Effector memory CD4-positive, alpha-beta T cell (primary cell): ENCODE measurements at places on chromosomes 5 and 9.

DNA sequence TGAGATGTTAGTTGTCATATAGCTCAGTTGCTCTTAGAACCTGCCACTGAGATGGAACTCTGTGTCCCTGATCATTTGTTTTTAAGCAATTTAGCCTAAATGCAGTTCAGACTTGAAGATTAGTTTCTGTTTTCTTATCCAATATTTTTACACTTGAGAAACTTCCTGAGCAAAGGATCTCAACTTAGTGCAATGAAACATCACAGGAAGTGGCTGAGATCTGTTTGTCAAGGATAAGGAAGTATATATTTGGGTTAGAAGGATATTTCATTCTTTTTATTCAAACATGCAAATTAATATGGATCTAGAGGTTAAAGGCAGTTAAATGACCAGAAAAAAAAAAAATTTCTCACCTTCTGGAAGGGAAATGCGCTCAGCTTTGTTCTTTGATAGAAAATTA is 19.7 kb upstream of the F2R start:
- DNase-seq = no peak
- no peak overlapping the region for H3K4me3 ChIP-seq
- H3K36me3 ChIP-seq = peaks cover 63% of the 10 kb centered on the region
- H3K27ac ChIP-seq = no peak overlapping the region
- no peaks in the 10 kb centered on the region for H3K4me1 ChIP-seq

DNA sequence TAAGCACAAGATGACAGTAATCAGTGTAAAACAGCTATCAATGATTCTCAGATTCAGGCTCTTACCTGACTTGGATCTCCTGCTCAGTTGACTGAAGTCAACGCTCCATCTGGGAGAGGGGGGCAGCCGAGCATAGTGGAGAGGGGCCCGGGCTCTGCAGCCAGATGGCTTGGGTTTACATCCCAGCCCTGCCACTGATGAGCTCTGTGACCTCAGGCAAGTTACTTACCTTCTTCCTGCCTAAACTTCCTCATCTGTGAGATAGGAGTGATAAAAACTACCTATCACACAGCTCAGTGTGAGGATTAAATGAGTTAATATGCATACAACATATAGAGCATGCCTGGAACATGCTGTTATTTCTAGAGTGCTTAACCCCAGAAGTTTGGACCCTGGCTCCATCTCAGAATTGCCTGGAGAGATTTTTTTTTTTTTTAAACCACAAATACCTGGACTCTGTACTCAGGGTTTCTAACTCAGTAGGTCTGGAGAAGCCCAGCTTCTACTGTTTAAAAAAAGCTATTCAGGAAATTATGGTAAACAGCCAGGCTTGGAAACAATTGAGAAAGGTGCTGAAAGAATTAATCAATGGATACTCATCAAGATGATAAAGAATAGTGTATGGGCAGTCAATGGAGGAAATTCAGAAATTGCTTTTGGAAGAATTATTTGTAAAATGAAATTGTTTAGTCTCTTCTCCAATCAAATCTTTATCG is 72.2 kb downstream of the ANKRD55 start:
- DNase-seq = no peak
- H3K27me3 ChIP-seq = no peaks in the 10 kb centered on the region
- H3K27ac ChIP-seq = peak overlapping the region; percentile 44
- H3K4me1 ChIP-seq = peaks cover 18% of the 10 kb centered on the region

DNA sequence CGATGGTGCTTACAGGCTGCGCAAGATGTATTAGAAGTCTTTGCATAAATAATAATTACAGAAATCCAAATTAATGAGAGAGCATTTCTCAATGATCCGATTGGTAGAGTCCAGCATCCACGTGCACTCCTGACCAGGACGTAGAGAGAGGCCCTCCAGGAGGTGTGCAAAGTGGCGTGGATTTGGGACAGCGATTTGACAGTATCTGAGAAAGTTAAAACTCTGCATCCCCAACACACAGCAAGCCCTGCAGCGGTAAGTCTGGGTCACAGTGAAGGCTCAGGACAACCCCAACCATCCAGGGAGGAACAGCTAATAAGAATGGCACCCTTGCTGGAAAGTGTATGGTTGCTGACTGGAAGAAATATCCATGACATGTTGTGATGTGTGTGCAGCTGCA is 180.2 kb downstream of the AUH start:
- peaks cover 8% of the 10 kb centered on the region for H3K4me1 ChIP-seq
- no peaks in the 10 kb centered on the region for H3K36me3 ChIP-seq
- H3K27me3 ChIP-seq = no peaks in the 10 kb centered on the region
- no peak overlapping the region for H3K4me3 ChIP-seq

DNA sequence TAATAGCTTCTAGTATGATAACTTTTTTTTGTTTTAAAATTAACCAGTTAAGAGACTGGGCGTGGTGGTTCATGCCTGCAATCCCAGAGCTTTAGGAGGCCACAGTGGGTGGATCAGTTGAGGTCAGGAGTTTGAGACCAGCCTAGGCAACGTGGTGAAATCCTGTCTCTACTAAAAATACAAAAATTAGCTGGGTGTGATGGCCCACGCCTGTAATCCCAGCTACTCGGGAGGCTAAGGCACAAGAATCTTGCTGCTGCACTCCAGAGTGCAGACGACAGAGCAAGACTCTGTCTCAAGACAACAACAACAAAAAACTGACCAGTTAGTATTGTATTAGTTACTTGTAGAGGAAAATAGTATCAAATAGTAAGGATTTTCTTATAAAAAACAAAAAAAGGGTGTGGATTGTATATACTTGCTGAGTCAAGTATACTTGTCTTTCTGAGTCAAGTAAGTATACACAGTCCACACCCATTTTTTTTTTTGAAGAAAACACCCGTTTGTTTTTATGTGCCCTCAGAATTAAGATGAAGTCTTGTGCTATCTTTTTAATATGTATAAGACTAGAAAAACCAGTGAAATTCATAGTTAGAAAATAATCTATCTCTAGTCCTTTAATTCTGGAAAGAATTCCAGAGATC is 25.3 kb downstream of the UBAP1 start:
- no peak for DNase-seq
- no peaks in the 10 kb centered on the region for H3K4me1 ChIP-seq
- H3K27ac ChIP-seq = no peak overlapping the region
- no peaks in the 10 kb centered on the region for H3K27me3 ChIP-seq
- H3K4me3 ChIP-seq = no peak overlapping the region

DNA sequence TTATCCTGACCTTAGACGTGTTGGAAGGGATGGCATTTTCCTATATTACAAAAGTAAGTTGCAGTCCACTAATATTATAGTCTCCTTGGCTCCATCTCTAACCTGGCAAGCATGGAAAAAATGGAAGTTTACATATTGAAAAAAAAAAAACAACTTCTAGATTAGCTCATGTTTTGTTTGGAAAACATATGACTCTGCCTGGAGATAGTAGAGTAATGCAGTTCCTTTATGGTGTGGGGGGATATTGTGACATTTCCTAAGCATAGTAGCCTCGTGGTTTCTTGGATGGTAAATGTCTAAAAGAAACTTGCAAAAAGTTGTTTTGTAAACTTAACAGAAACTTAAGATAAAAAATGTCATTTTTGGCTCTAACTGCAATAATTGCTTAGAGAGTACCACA is 244.4 kb upstream of the FBXL7 start:
- no peaks in the 10 kb centered on the region for H3K36me3 ChIP-seq
- no peak for DNase-seq
- no peaks in the 10 kb centered on the region for H3K4me1 ChIP-seq
- no peak overlapping the region for H3K4me3 ChIP-seq

GRCh38 chr9:105760053-105760452 is 65.7 kb downstream of the TMEM38B start:
- DNase-seq = no peak
- no peaks in the 10 kb centered on the region for H3K27me3 ChIP-seq
- no peak overlapping the region for H3K4me3 ChIP-seq

DNA sequence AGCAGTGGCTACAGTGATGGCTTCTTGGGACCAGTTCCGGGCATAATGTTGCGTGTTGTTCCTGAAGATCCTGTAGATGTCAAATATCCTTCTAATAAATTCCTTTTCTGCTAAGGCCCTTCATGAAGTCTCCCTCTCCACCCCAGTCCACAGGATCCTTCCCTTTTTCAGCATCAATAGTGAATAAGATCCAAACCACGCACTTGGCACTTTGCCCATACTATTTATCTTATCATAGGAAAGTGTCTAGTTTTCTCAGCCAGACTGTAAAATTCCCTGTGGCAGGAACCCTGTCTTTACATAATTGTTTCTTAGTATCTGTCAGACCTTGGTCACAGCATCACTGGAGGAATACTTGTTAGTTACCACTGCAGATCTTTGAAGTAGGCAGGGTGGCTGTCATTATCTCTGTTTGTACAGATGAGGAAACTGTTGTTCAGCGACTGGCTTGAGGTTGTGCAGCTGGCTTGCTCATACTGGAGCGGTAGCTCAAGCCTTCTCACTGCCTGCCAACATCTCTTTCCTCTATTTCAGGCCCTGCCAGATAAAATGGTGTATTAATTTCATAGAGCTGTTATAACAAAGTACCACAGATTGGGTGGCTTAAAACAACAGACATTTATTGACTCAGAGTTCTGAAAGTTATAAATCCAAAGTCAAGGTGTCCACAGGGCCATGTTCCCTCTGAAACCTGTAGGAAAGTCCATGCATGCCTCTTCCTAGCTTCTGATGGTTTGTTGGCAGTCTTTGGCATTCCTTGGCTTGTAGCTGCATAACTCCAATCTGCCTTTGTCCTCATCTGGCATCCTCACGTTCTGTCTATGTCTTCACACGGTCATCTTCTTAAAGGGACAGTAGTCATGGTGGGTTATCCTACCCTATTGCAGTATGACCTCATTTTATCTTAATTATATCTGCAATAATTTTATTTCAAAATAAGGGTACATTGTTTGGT is 33.5 kb upstream of the APC start:
- DNase-seq = no peak
- H3K4me1 ChIP-seq = peaks cover 7% of the 10 kb centered on the region
- no peaks in the 10 kb centered on the region for H3K36me3 ChIP-seq

DNA sequence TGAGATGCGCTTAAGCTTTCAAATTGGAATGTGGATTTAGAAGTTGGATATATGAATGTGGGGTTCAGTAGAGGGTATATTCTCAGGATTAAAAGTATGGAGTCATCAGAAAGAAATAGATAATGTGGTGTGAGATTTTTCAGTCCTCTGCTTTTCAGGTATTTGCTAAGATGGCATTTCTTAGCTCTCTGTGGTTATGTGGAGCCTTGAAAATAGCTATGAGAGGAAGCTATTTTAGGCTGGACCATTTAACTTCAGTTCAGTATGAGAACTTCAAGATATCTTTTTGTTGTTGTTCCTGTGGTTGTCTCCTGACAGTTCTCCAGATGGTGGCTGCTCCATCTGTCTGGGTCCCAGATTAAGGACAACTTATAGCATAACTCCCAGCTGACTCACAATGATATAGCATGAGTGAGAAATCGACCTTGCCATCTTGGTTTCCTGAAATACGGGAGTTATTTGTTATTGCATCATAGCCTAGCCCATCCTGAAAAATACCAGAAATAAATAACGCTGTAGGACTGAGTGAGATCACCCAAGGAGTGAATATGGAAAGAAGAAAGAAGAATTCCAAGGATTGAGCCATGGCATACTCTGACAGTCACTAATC is 461.5 kb downstream of the ANXA1 start:
- H3K36me3 ChIP-seq = no peaks in the 10 kb centered on the region
- no peaks in the 10 kb centered on the region for H3K27me3 ChIP-seq
- H3K4me1 ChIP-seq = no peaks in the 10 kb centered on the region
- DNase-seq = no peak
- H3K4me3 ChIP-seq = no peak overlapping the region

GRCh38 chr9:108081112-108081511 is 591.5 kb upstream of the KLF4 start:
- no peaks in the 10 kb centered on the region for H3K4me1 ChIP-seq
- H3K36me3 ChIP-seq = no peaks in the 10 kb centered on the region
- H3K27me3 ChIP-seq = no peaks in the 10 kb centered on the region
- no peak for DNase-seq
- no peak overlapping the region for H3K27ac ChIP-seq

GRCh38 chr5:75355236-75355635 is 18.2 kb downstream of the HMGCR start:
- no peak overlapping the region for H3K4me3 ChIP-seq
- H3K27me3 ChIP-seq = no peaks in the 10 kb centered on the region
- DNase-seq = no peak
- H3K27ac ChIP-seq = no peak overlapping the region
- H3K36me3 ChIP-seq = peaks cover 74% of the 10 kb centered on the region

- H3K4me1 ChIP-seq = no peaks in the 10 kb centered on the region
- DNase-seq = no peak
- no peaks in the 10 kb centered on the region for H3K27me3 ChIP-seq
- no peak overlapping the region for H3K27ac ChIP-seq
- H3K36me3 ChIP-seq = no peaks in the 10 kb centered on the region
Observed at GRCh38 chr5:167644619-167645018, 646.8 kb upstream of the WWC1 start.

DNA sequence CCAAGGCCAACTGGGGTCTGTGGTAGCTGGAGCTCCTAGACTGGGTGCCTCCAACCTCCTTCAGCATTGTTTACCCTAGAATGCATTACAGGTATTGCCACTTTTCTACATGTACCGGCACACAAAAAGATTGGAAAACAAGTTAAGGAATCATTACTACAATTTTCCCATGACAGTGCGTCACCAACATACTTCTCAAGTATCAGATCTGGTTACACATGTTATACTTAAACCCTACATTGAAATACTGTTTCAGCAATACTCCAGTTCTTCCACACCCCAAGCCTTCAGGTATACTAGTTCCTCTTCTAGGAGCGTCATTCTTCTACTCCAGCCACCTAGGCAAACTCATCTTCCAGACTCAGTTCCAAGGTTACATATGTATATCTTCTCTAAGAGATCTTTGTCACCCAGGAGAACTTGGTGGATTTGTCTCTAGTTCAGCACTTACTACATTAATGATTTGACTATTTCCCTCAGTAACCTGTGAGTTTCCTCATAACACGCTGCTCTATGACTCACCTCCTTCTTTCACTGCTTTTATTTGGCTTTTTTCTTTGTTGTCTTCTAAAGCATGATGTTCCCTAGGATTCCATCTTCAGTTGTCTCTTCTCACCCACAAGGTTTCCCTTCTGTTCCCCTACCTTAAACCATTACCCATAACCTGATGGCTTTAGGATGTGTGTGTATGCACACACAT is 217.0 kb downstream of the AP3B1 start:
- H3K4me1 ChIP-seq = no peaks in the 10 kb centered on the region
- no peak for DNase-seq
- no peaks in the 10 kb centered on the region for H3K36me3 ChIP-seq

GRCh38 chr5:157961896-157962590 is 103.1 kb upstream of the CLINT1 start:
- H3K27me3 ChIP-seq = no peaks in the 10 kb centered on the region
- no peak overlapping the region for H3K4me3 ChIP-seq
- no peak overlapping the region for H3K27ac ChIP-seq
- no peaks in the 10 kb centered on the region for H3K4me1 ChIP-seq

GRCh38 chr5:69035665-69036064 is 58.1 kb upstream of the SLC30A5 start:
- H3K4me1 ChIP-seq = no peaks in the 10 kb centered on the region
- no peaks in the 10 kb centered on the region for H3K36me3 ChIP-seq
- H3K4me3 ChIP-seq = no peak overlapping the region

- H3K4me3 ChIP-seq = no peak overlapping the region
- H3K27ac ChIP-seq = no peak overlapping the region
Observed at GRCh38 chr9:114312513-114312875, 10.4 kb upstream of the ORM1 start.
